Stimulated activated CD8-positive, alpha-beta memory T cell treated with anti-CD3 and anti-CD28 coated beads, Interleukin-4, amount 100 ng/mL, for 24 hours (primary cell): ENCODE measurements at places on chromosomes 2 and 18.

DNA sequence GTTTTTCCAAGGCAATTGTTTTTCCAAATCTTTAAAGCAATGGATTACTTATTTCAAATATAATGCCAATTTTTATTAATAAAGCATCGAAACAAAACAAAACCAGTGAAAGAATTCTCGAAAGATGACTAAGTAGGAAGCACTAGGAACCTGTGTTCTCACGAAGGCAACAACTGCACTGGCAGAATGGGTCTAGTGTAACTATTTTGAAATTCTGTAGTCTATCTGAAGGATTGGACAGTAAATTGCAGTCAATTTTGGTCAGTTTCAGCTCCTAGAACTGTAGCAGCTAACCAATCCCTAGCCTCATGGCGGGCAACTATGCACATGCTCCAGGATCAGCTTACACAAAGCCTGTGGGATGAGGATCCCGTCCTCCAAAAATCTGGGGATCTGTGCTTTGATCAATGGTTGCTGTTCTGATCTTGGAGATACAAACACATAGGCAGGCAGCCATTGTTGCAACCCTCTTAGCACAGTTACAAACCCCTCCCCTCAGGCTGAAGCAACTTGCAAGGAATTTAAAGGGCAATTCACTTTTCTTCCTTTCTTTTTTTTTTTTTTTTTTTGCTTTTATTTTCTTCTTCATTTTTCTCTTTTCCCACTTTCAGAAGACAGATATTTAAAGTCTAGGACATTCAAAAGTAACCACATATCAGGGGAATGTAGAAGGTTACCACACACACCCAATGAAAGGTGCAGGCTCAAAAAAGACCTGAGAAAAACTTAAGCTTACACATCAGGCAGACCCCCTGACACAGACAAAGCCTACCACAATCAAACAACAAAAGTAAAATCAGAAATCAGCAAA, 147.6 kb downstream of the THADA start:
- no peak for DNase-seq

DNA sequence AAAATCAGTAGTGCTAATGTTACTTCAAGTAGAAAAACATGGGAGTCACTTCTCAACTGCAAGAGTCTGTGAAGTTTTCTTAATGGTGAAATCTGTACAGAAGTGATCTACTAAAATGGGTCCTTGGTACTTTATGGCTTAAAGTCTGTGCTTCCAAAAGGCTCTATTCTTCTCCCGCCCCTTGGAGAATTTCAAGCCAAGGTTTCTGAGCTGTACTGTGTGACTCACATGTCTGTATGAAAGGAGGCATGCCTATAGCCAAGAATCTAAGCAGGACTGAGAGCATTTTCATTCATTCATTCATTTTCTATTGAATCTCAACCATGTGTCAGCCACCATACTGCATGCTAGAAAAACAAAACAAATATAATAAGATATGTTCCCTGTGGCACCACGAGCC, 19.8 kb upstream of the DDX18 start:
- no peak for DNase-seq

- DNase-seq: no peak
These were observed 76.0 kb upstream of the DSG1 start for GRCh38 chr18:31241900-31242409.

DNA sequence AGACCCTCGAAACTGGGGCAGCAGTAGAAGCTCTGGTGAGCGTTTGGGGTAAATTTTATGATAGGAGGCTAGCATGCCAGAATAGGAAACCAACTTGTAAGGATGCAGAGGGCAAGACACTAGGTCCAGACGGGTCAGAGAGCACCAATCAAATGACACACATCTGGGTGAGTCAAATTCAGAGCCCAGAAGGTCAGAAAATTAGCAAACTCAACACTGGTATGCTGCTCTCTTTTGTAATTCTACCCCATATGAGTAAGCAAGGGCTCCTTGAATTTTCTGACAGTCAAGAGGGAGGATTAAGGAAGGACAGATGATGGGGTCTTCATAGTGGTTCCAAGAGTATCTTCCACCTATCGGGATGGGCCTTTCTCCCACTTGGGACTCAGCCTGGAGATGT, 209.8 kb downstream of the BCL2 start:
- DNase-seq: no peak

GRCh38 chr18:57426187-57426586, 9.0 kb upstream of the ONECUT2 start:
- DNase-seq: no peak

- DNase-seq: no peak
These were observed 60.2 kb downstream of the LRRC30 start for GRCh38 chr18:7291046-7291445.

DNA sequence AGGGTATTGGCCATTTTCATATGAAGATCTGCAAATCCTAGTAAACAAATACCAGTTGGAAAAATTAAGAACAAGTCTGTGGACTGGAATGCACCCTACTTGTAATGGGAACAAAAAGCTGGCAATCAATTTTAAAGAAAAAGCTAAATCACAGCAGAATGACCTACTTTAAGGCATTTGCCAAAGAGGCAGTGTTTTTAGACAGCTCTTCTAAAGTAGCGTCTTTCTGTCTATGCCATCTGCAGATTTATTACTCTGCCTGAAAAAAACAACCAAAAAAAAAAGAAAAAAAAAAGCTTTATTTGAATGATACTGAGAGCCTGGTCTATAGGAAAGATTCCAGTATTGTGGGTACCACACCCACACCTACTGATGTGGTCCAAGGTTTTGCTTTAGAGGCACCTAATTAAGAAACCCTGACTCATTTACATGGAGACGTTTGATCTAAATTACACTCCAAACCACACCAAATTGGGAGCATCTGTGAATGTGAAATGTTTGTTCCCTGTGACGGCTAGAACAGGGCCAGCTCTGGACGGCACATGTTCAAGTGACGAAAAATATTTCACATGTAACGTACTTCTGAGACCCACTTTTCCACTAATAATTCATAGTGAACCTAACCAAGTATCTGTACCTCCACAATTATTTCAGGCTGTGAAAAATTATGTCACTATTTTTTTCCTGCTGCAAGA, 597.1 kb downstream of the ARHGAP15 start:
- no peak for DNase-seq

DNA sequence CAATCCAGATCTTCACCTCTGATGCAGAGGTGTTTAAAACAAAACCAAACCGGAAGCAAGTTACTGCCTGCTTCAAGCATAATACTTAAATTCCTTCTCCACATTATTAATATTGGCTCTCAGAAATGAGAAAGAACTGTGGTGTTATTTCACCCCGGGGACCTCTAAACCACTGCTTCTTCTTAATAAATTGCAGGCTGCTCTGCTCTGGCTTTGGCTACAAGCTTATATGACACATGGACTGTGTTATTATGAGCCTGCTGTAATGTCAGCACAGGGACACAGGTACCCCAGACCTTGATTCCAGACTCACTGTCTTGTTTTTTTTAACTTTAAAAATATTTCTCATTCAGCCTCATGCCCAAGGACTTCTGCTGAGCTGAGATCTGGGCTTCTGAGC, 45.1 kb downstream of the ST6GAL2 start:
- no peak for DNase-seq

DNA sequence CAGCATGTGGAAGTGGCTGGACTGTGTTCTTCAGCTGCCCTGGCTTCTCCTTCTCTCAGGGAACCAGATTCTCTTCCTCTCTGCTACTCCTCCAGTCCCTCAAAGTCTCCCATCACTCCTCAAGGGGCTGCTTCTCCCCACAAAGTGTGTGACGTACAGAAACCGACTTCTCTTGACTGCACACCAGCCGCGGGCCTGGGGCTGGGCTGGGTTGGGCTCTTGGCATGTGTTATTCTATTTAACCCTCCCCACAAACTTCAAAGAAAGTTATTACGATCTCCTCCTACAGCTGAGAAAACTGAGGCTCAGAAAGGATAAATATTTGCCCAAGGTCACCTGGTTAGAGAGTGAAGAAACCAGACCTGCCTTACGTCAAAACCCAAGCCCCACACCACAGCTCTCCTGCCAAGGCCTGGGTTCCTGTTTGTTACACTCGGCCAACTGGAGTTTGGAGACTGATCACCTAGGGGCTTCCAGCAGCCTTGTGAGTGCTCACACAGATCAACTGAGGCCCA, 269.0 kb downstream of the TFCP2L1 start:
- no peak for DNase-seq

- no peak for DNase-seq
These were observed 50.4 kb upstream of the SMIM21 start for GRCh38 chr18:75477900-75478299.

GRCh38 chr2:236862961-236863728, 222.5 kb upstream of the COPS8 start:
- DNase-seq: no peak

GRCh38 chr2:206149330-206149729, 9.9 kb downstream of the NDUFS1 start:
- DNase-seq: no peak
